ENCODE measurements at places on chromosomes 4 and X.
A peak's percentile ranks its signal among the peaks of the same experiment; 100 is the strongest.

- no peak for DNase-seq
These were observed 50.0 kb downstream of the COMMD8 start for GRCh38 chr4:47413521-47413920.

DNA sequence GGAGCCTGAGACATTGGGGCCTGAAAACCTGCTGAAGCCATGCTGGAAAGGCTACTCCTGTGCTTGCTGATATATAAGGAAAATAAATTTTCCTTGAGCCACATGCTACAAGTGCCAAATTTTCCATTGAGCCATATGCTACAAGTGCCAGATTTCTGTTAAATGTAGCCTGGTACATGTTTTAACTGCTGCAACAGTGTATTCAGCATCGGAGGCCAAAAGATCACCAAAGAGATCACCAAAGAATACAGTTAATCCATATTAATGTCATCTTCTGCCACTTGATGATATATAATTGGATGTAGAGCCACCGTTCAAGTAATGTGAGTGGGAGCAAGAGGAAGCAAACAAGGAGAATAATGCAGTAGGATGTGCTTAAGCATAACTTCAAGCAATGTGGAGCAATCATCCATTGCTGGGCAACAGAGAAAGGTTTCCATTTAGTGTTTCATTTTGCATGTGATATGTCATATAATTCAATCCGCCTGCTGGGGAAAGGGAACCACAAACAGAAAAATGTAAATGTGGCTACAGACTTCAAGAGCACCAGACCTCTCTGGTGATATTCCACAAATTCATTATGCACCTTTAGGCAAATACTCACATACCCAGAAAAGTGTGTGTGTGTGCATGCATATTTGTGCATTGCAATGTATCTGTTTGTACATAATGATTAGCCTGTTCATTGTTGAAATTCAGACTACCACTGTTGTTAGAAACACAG lies 295.9 kb downstream of the KCNIP4 start:
- no peak for DNase-seq

- DNase-seq = no peak
These were observed 9.4 kb downstream of the ATRX start for GRCh38 chrX:77776659-77777058.

GRCh38 chr4:36917413-36917812 lies 327.1 kb upstream of the NWD2 start:
- DNase-seq = no peak

DNA sequence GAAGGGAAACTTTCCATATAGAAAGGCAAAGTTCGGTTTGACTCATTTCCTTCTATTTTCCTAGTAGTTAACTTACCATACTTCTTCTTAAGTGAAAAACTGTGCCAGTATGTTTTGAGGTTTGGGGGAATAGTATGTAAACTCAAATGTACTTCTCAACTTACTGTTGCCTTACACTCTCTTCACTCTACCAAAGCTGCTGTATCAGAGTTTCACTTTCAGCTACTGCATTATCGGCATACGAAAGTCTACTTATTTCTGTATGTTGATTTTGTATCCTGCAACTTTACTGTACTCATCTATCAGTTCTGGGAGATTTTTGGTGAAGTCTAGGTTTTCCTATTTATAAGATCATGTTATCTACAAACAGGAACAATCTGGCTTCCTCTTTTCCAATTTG lies 932.7 kb downstream of the FAT4 start:
- DNase-seq = no peak

GRCh38 chr4:23034731-23035130 lies 342.0 kb downstream of the GBA3 start:
- no peak for DNase-seq

- no peak for DNase-seq
These were observed 1993.8 kb downstream of the ARAP2 start for GRCh38 chr4:34250562-34250961.

DNA sequence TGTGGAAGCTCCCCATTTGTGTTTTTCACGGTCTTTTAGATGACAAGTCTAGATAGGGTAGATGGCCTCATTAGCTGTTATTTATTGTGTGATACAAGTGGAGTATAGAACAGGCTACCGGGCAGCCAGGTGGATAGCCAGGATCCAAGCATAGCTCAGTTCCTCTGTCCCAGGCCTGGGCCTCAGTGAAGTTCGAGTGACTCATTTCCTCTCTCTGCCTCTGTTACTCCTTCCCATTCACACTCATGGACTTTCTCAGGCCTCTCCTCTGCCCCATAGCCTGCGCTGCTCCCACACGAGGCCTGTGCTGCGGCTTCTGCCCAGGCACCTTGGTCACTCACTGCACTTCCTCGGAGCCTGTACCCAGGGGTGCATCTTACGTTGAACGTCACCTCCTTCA lies 54.5 kb downstream of the TENM3 start:
- DNase-seq = no peak

DNA sequence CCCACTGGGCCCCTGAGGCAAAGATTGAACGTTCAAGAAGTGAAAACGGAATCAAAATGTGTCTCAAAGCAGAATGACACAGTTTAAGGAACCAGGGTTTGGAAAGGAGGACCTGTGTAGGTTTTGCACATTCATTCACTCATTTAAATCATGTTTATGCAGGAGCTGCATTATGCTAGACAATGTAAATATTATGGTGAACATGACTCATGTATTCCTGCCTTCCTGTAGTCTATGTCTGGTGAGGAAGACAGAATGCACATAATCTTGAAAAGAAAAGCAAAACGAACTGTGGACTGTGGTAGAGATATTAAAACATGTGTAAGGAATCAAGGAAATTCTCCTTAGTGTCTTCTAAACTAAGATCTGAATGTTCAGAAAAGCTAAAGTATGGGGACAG lies 311.8 kb upstream of the SMIM31 start:
- no peak for DNase-seq

DNA sequence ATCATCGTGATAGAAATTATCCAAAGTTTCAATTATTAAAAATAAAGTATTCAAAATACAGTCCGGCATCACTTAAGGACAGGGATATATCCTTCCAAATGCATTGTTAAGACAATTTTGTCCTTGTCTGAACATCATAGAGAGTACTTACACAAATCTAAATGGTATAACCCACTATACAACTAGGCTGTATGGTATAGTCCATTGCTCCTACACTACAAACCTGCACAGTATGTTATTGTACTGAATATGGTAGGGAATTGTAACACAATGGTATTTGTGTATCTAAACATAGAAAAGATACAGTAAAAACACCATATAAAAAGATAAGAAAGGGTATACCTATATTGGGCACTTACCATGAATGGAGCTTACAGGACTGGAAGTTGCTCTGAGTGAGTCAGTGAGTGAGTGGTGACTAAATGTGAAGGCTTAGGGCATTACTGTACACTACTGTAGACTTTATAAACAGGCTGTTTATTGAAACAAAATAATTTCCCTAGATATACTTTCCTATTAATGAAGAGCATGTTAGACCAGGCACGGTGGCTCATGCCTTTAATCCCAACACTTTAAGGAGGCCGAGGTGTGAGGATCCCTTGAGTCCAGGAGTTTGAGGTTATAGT lies 44.8 kb upstream of the PTPN13 start:
- DNase-seq = no peak

DNA sequence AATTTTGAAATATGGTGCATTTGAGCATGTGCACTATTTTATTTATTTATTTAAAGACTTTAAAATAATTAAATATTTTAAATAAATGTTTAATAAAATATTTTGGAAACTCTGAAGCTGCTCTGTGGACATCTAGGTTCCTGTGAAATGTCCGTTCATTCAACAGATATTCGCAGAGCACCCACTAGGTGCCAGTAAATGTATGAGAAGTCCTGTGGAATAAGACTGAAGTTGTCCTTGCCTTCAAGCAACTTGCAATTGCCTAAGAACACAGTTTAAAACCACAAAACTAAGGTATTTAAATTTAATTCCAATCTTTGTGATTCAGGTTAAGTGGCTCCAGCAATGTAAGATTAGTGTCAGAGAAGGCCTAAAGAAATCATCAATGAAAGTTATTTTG lies 306.7 kb downstream of the GBA3 start:
- peak; percentile 8 for DNase-seq

DNA sequence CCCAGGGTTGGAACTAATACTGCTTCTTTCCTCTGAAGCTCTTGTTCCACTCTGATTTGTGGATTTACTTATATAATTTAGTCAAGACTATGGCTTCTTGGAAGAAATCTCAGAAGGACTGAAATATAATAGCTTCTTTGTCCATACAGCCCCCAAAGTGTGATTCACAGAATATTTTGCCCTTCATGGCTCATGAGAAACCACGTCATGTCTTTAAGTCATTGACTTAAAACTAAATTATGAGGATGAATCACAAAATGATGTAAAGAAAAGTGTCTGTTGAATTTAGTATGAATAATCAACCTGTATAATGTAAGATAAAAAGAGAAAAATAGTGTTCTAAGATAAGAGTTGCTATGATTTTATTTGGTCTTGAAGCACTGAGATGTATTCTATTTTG lies 43.3 kb upstream of the AGA start:
- no peak for DNase-seq

- DNase-seq = no peak
These were observed 9.0 kb upstream of the RPL34 start for GRCh38 chr4:108611365-108611764.

DNA sequence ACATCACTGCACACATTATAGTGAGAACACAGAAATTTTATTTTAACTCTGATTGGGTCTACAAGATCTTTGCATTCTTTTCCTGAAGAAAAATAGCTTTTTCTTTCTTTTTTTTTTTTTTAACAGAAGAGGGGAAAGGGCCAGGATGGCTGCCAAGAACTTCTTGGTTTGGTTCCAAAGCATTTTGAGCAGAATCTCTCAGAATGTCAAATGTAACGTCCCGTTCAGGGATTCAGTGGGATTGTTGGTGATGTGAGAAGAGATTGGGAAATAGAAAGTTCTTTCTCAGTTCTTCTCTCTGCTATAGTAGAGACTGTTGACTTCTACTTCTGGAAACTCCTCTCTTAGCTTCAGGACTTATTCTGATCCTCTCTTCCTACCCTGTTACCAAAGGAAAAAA lies 70.9 kb upstream of the CBR4 start:
- no peak for DNase-seq

GRCh38 chr4:128471576-128471975 lies 184.0 kb upstream of the PGRMC2 start:
- DNase-seq = peak; percentile 97

- no peak for DNase-seq
These were observed 92.3 kb downstream of the RLIM start for GRCh38 chrX:74521961-74522751.

DNA sequence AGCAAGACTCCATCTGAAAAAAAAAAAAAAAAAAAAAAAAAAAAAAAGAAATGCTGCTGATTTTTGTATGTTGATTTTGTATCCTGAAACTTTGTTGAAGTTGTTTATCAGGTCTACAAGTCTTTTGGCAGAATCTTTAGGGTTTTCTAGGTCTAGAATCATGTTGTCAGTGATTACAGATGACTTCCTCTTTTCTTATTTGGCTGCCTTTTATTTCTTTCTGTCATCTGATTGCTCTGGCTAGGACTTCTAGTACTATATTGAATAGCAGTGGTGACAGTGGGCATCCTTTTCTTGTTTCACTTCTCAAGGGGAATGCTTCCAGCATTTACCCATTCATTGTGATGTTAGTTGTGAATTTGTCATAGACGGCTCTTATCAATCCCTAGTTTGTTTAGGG lies 334.4 kb downstream of the SPRY1 start:
- peak; percentile 6 for DNase-seq

- DNase-seq = no peak
These were observed 409.3 kb downstream of the FAM47B start for GRCh38 chrX:35351795-35352483.

DNA sequence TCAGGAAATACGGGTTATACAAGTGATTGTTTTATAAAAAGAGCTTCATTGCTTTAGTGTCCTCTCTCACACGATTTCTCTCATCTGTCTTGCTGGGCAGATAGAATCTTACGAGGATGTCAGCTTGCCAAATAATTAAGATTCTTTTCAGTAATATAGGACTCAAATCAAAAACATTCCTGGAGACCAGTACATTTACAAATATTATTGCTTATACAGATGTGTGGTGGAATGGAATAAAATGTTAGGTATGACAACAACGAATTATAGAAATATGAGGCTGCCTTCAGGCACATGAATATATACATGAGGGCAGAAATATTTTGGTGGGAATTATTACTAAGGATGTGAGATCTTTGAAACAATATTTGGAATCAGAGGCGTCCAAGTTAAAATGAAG lies 88.9 kb downstream of the GC start:
- DNase-seq = no peak

DNA sequence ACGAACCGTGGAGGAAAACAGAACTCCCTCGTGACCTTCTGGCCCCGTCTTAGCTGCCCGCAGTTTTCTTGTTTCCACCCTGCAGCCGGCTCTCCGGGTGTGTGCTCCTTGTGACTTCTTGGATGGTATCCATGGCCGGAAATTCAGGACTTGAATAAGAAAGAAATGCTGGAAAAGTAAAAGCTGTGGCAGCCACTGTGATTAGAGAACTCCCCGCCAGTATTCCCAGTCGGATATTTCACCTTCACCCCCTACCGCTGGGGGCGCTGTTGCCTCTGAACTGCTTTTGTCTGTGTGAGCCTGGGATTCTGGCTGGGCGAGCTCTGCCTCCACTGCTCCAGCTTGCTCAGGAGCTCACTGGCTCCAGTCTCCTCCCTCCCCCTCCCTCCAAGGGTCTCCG lies 41.5 kb upstream of the CYP4V2 start:
- DNase-seq = no peak

DNA sequence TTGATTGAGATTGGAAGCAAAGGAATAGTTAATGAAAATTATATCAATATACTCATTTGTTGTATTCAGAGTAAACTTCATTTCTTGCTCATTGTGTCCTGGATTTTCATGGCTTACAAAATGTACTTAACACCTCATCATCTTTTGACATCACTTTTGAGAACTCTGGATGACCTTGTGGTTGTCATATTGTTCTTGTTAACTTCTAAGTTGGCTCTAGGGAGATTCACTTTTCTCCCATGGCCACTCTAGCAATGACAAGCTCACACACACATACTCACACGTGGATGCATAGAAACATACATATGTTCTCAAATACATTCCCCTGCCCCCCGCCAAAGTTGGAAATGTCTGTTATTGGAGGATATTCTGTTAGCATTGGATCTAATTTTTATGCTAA lies 15.3 kb downstream of the PHEX start:
- DNase-seq = no peak

GRCh38 chr4:55364691-55365344 lies 18.8 kb downstream of the SRD5A3 start:
- DNase-seq = no peak

DNA sequence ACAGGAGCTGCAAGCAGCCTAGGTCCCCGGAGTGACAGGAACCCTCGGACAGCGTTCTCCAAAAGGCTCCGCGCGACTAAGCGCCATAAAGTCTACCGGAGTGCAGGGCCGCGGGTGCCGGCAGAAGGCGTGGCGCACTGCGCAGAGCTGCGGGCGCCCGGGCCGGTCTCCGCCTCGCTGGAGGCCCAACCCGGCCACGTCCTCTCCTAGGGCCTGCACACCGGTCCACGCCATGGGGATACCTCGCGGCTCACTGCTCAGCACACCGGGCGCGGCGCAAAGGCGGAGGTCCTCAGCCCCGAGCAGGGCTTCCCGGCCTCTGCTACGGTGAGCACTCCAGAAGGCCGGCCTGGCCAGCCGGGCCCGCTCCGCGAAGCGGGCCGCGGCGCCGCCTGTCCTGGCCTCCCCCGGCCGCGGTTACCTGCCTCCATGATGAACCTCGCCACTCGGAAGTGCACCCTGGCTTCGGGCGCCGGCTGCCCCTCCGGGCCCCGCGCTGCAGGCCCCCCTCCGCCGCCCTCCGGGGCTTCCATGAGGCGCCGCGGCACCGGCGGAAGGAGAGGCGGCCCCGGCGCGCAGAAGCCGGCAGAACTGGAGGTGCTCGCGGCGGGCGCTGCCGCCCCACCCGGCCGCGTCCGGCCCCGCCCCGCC lies at the start of gene CCNQ:
Gene CCNQ (minus strand): TSS at position 599 of the 651 bp plus-strand sequence. CDS start 66 bp downstream, at position 533.
- DNase-seq = peak; percentile 13

- no peak for DNase-seq
These were observed 38.6 kb downstream of the EGFL6 start for GRCh38 chrX:13607996-13608365.

Data from hematopoietic multipotent progenitor cell treated with erythropoietin and hydrocortisone succinate and interleukin-3 and kit ligand, for 8 days (in vitro differentiated cells).